DMS79 treated with DMSO at 0.1 percent for 48 hours (cell line): ENCODE measurements at places on chromosomes 3 and 15.

GRCh38 chr15:43916326-43916660, 89.5 kb downstream of the WDR76 start:
- no peak for DNase-seq

DNA sequence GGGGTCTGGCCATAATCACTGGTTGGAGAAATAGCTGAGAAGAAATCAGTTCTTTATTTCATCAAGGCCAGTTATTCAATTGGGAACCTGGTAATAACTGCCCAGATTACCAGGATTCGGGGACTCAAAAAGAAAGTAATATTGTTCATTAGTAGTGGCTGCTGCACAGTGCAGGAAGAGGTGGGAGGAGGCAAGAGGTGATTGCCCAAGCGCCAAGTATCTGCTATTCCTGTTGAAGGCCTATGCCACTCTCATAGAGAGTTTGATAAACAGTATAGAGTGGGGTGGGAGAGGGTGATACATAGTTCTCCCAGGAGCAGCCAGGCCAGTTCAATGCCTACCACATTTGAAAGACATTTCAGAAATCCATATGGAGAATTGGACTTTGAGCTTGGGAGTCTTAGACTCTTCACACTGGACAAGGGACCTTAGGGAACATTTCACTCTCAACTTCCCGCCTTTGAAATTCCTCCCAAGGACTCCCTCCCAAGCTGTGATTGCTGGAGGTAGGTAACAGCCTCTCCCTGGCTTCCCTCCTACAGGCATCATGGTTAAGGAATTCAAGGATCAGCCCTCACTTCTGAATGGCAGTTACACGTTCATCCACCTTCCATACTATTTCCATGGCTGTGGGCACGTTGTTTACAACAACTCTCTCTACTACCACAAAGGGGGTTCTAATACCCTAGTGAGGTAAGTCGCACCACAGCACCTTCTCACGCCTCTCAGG, 59.8 kb downstream of the GLDN start:
- no peak for DNase-seq

DNA sequence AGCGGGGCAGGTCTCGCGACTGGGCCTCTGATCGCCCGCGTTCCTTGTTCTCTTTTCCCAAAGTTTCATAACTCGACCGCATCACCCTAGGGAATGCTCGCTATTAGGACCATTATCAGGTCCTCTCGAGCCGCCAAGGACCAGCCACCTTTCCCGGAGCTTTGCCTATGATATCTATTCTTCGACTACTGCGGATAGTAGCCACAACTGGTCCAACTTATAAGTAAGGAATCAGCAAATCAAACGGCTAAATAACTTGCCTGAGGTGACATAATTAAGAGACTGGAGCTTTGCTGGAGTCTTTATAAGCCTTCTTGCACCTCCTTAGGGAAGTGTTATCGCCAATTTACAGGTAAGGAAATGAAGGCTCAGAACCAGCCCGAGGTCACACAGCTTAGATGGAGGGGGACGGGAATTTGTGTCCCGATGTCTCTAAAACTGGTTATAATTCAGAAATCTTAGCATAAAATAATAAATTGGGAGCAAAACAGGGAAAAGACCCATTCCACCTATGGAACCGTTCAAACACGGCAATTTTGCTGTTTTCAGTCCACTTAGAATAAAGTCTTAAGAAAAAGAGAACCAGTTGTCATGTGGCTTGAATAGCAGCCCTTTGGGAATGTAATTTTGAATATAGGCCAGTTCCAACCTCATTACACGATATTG, 479 bp upstream of the PLD1 start:
- DNase-seq, result peak; percentile 13

- no peak for DNase-seq
Measured at GRCh38 chr3:33732394-33732793, 14.3 kb upstream of the CLASP2 start.

- no peak for DNase-seq
Measured at GRCh38 chr3:163939926-163940325, 1138.4 kb downstream of the SI start.

- no peak for DNase-seq
Measured at GRCh38 chr3:46998121-46998851, 18.8 kb downstream of the NBEAL2 start.

DNA sequence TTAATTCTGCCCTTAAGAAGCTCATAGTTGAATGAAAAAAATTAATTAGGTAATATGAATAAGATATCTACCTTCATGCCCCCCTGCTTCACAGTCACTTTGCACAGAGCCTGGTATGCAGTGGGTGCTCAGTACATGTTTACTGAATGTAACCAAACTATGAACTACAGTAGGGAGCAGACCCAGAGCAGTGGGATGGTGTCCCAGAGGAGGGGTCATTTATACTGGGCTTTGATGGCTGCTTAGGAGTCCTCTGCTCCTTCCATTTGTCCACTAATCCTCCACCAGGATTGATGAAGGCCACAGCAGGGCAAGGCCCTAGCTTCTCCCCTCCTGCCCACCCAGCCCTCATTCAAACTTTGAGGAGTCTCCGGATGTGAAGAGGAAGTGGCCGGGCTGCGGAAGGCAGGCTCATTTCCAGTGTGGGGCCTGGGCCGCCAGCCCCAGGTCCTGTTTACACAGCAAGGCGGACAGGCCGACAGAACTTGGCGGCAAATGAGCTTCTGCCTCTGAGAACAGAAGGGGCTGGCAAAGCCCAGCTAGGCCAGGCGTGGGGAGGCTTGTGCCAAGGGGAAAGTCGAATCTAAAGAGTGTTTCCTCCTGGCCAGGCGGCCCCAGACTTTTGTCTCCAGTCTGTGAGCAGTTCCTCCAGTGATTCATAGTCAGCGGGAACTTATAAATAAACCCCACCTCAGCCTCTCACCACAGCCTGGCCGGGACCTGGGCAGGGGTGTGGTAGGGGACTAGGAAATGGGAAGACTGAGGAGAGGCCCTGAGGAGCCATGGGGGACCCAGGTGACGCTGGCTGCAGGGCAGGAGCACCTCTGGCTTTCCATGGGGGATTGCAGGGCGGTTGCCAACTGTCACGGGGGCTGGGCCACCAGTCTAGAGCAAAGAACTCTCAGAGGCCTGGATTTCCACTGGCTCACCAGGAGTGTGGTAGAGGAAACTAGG, 51.6 kb upstream of the LCTL start:
- DNase-seq, result no peak

GRCh38 chr3:44235604-44236484, 5.8 kb upstream of the TOPAZ1 start:
- DNase-seq, result peak; percentile 68

- no peak for DNase-seq
Measured at GRCh38 chr15:67372986-67373675, 118.5 kb downstream of the IQCH start.

DNA sequence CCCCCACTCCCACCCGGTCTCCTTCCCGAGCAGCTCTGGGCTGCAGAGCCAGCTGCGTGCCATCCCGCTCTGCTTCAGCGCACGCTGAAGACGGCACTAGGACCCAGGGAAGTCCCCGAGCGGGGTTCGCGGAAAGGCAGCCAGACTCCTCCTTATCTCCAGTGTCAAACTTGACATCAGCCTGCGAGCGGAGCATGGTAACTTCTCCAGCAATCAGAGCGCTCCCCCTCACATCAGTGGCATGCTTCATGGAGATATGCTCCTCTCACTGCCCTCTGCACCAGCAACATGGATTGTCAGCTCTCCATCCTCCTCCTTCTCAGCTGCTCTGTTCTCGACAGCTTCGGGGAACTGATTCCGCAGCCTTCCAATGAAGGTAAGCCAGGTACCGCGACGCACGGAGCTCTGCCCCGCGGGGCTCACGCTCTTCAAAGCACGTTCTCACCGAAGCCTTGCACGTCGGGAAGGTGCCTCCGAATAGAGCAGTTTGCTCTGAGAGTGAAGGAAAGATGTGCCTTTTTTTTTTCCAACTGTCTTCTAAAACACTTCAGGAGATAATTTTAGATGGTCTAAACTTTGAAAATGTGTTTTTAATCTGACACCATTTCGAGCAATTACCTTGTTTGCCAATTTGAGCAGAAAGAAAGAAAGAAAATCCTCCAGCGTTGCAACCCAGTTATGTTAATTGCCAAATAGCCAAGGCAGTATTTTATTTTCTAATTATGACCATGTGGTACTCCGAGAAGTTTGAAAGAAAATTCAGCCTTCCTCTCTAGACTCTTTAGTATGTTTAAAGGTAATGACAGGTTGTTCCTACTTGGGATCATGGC, at the start of gene EPHA3:
Gene EPHA3 (plus strand): TSS at position 161 of the 830 bp plus-strand sequence. CDS start 128 bp downstream, at position 289.
- DNase-seq, result no peak

DNA sequence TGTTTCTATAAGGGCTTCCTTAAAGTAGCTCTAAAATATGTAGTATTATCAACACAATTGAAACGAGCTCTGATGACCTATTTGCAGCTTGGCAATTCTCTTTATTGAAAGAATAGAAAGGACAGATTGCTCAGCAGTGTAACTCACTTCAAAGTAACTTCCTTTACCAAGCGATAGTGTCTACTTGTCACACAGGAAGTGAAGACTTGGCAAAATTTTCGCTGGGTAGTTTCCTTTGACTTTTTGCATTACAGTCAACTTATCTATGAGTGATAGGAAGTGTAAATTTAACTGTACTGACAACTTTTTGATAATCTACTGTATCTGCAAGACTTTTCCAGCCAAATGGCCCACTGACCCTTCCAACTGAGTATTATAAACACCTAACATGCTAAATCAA, 22.8 kb downstream of the SLC9A9 start:
- DNase-seq, result no peak

DNA sequence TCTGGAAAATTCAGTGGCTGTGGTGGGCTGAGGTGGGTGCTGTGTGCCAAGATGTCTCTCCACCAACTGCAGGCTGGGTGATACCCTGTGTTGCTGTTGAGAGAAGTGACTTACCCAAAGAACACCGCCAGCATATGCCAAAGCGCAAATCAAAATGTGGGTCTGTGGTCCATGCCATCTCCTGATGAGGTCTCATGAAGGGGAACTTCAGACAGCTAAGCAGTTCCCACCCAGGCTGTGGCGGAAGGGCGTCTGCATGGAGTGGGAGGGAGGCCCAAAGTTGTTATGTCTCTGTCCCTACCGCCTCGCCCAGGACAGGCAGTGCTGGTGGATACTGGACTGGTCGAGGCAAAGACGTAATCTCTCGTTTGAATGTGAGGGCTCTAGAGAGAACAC, 70.9 kb upstream of the PLXNA1 start:
- no peak for DNase-seq

- DNase-seq, result no peak
Measured at GRCh38 chr15:63401714-63402497, 20.3 kb upstream of the CA12 start.

DNA sequence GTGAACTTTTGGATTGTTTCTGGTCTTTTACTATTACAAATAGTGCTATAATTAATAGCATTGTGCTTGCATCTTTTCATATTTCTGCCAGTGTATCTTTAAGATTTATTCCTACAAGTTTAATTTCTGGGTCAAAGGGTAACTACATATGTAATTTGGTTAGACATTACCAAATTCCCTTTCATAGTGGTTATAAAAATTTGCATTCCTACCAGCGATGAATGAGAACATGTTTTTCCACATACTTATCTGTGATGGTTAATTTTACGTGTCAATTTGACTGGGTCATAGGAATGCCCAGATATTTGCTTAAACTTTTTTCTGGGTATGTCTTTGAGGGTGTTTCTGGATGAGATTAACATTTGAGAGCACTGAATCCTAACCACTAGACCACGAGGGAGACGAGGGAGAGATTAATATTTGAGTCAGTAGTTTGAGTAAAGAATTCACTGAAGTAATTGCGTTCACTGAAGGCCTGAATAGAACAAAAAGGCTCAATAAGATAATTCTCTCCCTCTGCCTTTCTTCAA, 132.3 kb upstream of the NEO1 start:
- no peak for DNase-seq

GRCh38 chr15:38699633-38700230, 135.1 kb upstream of the RASGRP1 start:
- no peak for DNase-seq

- no peak for DNase-seq
Measured at GRCh38 chr3:45826908-45827307, 15.0 kb downstream of the LZTFL1 start.

DNA sequence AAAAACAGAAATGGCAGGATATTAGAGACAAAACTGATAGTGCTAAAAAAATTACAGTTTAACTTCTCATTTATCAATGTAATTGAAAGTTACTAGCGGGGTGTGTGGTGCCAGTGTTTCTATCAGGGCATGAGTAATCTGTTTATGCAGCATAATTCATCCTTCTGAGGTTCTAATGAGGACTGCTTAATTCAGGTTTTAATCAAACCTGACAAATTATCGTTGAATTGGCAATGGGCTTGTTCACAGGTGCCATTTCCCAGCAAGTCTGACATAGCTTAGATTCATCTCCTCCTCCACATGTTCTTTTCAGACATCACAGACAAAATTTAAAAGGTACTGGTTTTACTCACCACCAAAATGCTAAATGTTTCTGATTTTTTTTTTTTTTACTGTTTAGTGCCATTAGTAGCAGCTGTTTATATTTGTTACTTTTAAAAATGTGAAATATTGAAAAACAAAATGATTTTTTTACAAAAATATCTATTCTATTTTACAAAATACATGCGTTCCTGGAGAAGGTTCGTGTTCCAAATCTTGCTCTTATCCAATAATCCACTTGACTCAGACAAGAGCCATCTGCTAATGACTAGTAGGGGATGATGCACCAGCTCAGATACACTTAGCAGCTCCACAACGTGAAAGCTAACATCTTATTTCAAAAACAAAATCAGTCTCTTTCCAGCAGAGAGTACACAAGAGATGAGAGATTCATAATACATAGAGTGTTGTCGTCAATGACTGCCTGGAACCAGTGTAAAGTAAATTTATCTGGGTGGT, 447.7 kb upstream of the DPPA4 start:
- no peak for DNase-seq

DNA sequence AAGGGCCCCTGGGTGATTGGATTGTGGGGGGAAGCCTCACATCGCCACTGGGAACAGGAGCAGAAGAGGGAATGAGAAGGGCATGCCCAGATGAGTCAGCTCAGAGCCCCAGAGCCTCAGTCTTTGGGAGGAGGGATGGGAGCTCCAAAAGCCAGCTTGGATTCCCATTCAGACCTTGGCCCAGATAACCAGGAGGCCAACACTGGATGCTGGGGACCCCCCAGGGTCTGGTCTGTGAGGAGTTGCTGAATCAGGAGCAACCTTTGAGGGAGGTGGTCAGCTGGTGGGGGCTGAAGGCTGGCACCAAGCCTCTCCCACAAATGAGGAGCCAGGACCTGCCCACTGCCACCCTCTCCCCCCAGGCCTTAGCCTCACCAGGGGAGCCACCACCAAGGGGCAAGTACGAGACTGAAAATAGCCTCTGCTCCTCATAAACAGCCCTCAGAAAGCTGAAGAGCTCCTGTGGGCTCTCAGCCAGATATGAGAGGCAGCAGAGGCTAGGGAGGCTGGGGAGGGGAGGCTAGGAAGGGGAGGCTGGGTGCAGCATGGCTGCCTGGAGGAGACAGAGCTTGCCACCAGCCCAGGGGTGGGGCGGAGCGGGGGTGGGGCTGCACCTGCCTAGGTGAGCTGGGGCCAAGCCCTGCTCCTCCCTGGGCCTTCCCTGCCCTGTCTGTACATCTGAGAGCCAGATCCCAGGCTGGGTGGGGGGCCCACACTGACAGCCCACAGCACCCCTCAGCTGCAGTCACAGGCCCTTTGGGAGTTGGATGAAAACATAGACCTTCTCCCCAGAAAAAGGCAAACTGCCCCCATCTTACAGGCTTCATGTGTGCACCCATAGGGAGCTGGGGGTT, 99.8 kb downstream of the SEC22A start:
- DNase-seq, result no peak

- DNase-seq, result peak; percentile 14
Measured at GRCh38 chr15:80832686-80833085, 53.5 kb downstream of the CEMIP start.

- DNase-seq, result no peak
Measured at GRCh38 chr3:17928502-17929145, 186.2 kb upstream of the TBC1D5 start.
